ENCODE measurements at places on chromosomes 3 and 15. TPM values are rescaled to one million over a fixed set of nuclear protein-coding genes. Genes with fewer than 3 reads are reported as not detected.

The GATM gene
- 10.3 TPM for polyA plus RNA-seq

The FGD5 gene
- polyA plus RNA-seq, result 5.5 TPM

The PLSCR2 gene
- polyA plus RNA-seq, result not detected

The PLS1 gene
- polyA plus RNA-seq, result 366 TPM

The MESP1 gene
- 10.2 TPM for polyA plus RNA-seq

The RYR3 gene
- 0.60 TPM for polyA plus RNA-seq

The CEP152 gene
- 0.60 TPM for polyA plus RNA-seq
